BJ (cell line): ENCODE measurements at places on chromosomes 1 and 21. TPM values are rescaled to one million over a fixed set of nuclear protein-coding genes. Genes with fewer than 3 reads are reported as not detected.

The EXO1 gene
- polyA plus RNA-seq, result 2.6 and 5.2 TPM in 2 replicates

The SASS6 gene
- polyA plus RNA-seq, result 0.72 and 1.6 TPM in 2 replicates

The GNAT2 gene
- 0.09 and 0.15 TPM in 2 replicates for polyA plus RNA-seq

The S100A7 gene
- polyA plus RNA-seq, result not detected in 2 replicates

The SYT2 gene
- 0.01 TPM in 1 of 2 replicates, not detected in the other for polyA plus RNA-seq

The ZYG11A gene
- polyA plus RNA-seq, result 0.94 and 1.3 TPM in 2 replicates

The EXOC8 gene
- 2.7 and 4.0 TPM in 2 replicates for polyA plus RNA-seq

The FBXO44 gene
- polyA plus RNA-seq, result 15.1 and 24.4 TPM in 2 replicates

The ATAD3C gene
- polyA plus RNA-seq, result 0.06 and 0.20 TPM in 2 replicates

The MFSD2A gene
- 0.94 and 2.0 TPM in 2 replicates for polyA plus RNA-seq

The CD48 gene
- not detected in 2 replicates for polyA plus RNA-seq

The C1QTNF12 gene
- polyA plus RNA-seq, result 0.42 and 0.43 TPM in 2 replicates

The SPRR2E gene
- not detected in 2 replicates for polyA plus RNA-seq

The CYP4Z1 gene
- not detected in 2 replicates for polyA plus RNA-seq

The TRIM58 gene
- polyA plus RNA-seq, result not detected in 2 replicates

The SUSD4 gene
- 0.16 and 0.32 TPM in 2 replicates for polyA plus RNA-seq

The LHX4 gene
- 0.06 and 0.11 TPM in 2 replicates for polyA plus RNA-seq

The EPS8L3 gene
- polyA plus RNA-seq, result not detected in 2 replicates

The IFT25 gene
- 12.8 and 38.3 TPM in 2 replicates for polyA plus RNA-seq

The CHI3L1 gene
- 0.10 and 0.20 TPM in 2 replicates for polyA plus RNA-seq

The DTL gene
- polyA plus RNA-seq, result 7.7 and 8.3 TPM in 2 replicates

The NR5A2 gene
- 0.11 and 0.12 TPM in 2 replicates for polyA plus RNA-seq

The AMY2B gene
- polyA plus RNA-seq, result 1.1 and 1.3 TPM in 2 replicates

The DCAF6 gene
- 50.8 and 98.3 TPM in 2 replicates for polyA plus RNA-seq

The CELA3A gene
- polyA plus RNA-seq, result not detected in 2 replicates

The TMPRSS2 gene
- not detected in 2 replicates for polyA plus RNA-seq

The COL8A2 gene
- polyA plus RNA-seq, result 6.0 and 6.8 TPM in 2 replicates

The ERO1B gene
- polyA plus RNA-seq, result 0.74 and 2.2 TPM in 2 replicates

The HCRTR1 gene
- polyA plus RNA-seq, result not detected in 2 replicates

The AADACL3 gene
- not detected in 2 replicates for polyA plus RNA-seq

The ASTN1 gene
- polyA plus RNA-seq, result 0.02 and 0.09 TPM in 2 replicates

The RCSD1 gene
- polyA plus RNA-seq, result not detected in 2 replicates
